Ureter (tissue), 1 donor: ENCODE measurements at places on chromosomes 5 and 9. TPM values are rescaled to one million over a fixed set of nuclear protein-coding genes. Genes with fewer than 3 reads are reported as not detected.

SLC1A1 gene
- total RNA-seq, result 5.0 TPM

PDZD2 gene
- 7.8 TPM for total RNA-seq

DNA sequence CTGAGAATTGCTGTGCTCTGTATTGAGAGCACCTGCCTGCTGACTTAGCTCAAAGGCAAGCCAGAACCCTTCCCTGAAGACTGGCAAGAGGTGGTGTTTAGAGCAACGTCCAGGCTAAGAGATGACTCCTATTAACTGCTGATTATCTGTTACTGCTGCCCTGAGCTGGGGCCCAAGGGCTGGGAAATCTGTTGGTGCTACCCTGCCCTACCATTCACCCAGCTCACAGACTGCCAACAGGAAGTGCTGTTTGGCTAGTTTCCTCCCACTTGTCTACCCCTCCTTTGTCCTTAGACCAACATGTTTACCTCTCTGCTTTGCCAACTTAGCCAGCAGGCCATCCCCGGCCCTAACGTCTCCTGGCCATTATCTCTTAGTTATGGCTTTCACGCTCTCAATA lies 6.9 kb downstream of the RAB24 start:
- DNase-seq, result no peak

DNA sequence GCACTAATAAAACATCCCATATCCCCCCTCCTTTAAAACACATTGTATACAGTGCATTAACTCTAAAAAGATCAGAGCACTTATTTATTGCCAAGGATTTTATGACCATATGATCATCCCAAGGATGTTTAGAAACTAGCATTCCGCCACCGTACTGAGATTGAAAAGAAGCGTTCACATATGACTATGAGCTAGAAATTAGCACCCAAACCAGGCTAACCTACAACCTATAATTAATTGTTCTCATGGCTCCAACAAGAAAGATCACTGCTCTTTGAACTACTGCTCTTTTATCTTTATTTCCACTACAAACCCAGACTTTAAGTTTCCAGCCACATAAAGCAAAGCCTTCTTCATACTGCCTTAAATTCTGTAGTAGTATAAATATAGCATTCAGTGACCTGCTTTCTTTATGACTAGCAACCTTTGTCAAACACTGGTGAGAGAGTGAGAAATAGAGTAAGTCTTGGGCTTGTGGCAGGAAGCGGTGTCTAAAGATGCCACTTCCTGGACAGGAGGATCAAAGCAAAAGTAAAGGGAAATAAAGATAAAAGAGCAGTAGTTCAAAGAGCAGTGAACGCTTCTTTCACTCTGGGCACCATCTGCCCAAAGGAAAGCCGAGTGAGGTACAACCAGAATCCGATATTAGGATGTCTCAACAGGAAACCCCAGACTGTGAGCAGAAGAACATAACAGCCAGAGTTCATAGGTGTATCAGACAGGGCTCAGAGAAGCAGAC lies 151.1 kb upstream of the ERCC6L2 start:
- DNase-seq, result no peak

DNA sequence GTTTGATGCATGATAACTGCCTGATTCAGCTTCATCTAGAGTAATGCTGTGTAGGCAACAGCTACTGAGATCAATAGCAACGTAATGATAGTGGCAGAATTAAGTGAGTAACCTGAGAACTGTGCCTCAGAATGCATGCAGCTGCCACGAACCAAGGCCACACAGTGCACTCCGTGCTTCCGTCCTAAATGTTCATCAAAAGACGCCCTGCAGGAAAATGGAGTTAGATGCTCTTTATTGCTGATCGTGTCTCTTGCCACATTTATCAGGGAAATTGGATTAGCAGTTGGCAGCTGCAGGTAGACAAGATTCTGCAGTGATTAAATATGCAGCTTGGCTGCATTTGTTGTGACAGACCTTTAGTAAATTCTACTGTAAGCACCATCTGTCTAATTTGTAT lies 107.7 kb upstream of the TLX3 start:
- no peak for DNase-seq

- DNase-seq, result no peak
These were observed 64.4 kb downstream of the SNX18 start for GRCh38 chr5:54581831-54582548.

GRCh38 chr9:112119225-112120029 lies 55.7 kb downstream of the SUSD1 start:
- DNase-seq, result peak; percentile 61

DNA sequence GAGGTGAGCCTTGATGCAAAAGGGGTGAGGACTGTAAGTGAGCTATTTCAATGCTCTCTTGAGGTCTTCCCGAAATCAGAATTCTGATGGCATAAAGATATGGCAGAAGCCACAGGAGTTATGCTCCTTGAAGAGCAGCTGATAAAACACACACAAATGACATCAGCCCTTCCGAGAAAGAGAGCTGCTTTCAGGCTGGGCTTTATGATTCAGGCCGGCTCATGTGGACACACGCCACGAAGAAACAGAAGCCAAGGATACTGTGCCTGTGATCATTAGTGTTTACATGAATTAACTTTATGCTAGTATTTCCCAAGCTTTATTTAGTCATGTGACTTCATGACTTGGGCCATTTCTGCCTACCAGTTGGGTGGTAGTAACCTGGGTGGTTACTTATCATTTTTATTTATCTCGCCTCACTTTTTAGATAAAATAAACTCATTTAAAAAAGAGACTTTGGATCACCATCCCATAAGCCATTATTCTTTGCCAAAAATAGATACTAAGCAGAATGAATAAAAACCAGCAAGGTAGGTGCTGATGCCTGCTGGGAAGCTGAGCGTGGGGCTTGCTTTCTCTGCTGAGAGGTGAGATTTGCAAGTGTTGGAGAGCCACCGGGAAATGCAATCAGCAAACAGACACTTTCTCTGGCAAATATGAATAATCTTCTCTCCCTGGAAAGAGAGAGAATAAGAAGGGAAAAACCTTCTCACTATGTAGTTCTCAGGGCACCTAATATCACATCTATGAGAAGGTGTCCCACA lies 73.0 kb upstream of the SLC25A51 start:
- peak; percentile 70 for DNase-seq

DNA sequence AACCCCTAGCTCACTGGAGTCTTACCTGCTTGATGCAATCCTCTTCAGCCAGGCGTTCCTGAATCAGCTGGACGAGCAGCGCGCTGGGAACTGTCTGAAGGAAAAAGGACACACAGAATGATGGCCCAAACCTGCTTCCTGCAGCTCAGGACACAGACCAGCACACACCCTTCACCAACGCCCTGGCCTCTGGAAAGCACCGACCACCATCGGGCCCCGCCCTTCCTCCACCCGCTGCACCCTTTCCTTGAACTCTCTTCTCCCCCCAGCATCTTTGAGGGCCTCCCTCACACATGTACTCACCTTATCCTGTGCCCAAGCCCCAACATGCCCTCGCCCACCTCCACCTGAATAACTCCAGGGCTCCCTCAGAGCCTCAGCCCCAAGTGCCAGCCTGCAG lies 23.3 kb downstream of the AK8 start:
- DNase-seq, result no peak

DNA sequence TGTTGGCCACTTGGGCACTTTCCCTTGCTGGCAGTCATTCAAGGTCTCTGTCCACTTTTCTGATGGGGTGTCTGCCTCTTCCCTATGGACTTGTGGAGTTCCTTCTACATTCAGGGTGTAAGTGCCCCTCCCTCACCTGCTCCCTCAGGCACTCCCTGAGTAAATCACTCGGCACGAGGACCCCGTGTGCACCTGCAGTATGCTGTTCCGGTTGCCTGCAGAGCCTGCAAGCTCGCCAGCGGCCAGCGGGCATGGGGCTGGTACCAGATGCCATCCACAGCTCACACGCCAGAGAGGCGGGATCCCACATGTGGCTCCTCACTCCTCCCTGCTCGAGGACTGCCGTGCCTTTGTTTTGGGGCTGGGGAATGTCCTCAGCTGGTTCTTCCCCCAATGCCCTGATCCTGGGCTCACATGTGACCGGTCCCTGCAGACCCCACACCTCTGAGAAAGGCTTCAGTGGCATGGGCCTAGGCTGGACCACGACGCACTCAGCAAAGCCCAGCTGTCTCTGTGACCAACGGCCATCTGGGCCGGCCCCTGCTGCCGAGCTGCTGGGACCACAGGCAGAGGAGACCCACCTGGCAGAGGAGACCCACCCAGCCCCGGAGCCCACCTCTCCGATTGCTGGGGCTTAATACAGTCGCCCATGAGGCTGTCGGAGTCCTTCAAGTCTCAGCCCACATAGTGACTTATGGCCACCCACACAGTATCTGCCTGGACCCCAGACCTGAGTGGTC lies 46.1 kb upstream of the CLPTM1L start:
- no peak for DNase-seq

DNA sequence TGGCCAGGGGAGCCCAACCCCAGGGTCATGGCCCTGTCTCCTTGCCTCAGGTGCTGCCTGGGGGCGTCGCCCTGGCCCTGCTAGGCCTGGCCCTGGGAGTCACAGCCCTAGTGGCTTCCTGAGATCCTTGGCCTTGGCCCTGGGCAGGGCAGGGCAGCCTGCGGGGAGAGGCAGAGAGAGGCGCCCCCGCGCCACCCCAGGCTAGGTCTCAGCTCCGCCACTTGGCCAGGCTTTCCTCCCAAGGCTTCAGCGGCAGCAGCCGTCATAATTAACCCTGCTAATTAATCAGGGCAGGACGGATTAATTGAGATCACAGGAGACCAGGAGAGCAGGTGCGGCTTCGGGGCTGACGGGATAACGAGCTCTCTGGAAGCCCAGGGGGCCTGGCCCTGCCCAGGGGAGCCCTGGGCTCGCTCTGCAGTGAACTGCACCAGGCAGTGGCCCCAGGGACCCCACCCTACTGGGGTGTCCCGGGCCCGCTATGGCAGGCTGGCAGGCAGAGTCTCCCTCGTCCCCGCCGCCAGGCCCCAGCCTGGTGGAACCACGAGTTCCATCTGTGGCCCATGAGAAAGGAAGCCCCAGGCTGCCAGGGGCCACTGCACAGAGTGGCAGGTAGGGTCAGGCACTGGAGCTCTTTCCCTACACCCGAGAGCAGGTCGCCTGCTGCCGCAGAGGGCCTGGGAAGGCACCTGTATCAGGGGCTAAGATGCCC lies 269.6 kb downstream of the PBX3 start:
- DNase-seq, result no peak

DNA sequence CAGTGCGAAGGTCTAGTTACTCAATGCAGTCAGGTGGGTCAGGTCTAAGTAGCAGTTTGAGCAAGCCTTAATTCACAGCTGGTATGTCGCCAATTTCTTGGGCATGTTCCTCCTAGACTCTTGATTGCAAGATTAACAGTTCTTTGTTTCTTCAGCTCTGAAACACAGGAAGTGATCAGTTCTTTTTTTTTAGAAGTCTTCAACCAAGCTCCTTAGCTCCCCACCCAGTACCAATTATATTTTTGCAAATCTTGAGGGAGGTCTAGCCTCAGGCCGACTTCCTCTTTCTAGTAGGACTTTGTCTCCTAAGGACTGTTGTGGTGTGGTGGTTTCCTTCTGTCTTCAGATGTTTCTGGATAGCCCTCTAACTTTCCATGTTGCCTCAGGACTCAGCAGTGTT lies 2054.2 kb downstream of the MAT2B start:
- DNase-seq, result no peak

DNA sequence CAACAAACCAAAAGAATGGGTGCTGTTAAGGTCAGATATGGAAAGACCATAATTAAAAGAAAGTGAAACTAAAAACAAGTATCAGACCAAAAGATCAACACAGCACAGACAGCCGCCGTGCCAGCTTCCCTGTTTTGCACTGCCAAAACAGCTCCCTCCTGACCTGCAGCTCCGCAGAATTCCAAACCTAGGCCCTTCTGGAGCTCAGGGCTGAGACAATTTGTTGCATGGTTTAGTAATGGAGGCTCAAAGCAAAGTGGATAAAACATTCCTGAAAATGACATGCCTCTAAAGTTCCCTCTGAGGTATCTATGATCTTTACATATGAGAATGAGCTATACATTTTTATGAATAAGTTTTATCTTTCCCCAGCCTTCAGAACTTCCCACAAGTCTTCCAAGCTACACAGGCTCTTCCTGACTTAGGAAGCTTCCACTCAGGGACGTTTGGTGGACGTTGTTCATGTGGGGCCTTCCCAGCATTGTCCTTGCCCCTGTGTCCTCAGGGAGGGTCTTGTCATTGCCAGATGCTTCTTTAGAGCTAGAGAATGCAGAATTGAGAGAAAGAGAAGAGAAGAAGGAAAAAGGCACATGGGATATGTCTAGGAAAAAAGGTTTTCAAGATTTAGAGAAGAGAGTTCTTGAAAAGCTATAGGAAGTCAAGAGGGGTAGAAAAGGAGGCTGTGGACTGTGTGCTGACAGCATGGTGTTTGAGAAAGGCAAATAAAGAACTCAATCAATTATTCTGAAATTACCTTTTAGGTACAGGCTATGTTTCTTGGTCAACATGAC lies 28.4 kb upstream of the SSBP2 start:
- DNase-seq, result peak; percentile 69

GRCh38 chr5:133741818-133742355 lies 129.5 kb upstream of the FSTL4 start:
- DNase-seq, result no peak

DNA sequence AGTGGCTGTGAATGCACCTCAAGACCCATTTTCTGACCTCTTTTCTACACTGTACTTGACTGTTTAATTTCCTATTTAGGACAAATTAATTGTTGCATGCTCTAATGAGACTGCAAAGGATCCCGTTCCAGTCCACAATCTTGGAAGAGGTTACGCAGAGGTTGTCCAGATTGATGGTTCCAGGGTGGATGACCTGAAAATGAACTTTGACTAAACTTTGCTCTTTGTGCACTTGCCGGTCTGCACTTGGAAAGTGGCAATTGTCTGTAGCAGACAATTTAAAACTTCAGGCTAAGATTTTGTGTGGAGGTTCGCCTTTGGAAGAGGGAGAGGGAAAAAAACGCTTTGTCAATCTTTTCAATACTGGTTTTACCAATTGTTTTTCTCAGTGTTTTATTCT lies 267.8 kb downstream of the TMEM161B start:
- no peak for DNase-seq

GRCh38 chr5:68424799-68425537 lies 209.4 kb downstream of the PIK3R1 start:
- no peak for DNase-seq

AFAP1L1 gene
- total RNA-seq, result 8.4 TPM

UGCG gene
- total RNA-seq, result 52.1 TPM

TMEM171 gene
- total RNA-seq, result 2.4 TPM

CCDC192 gene
- 1.2 TPM for total RNA-seq

CD180 gene
- total RNA-seq, result 2.1 TPM

ROR2 gene
- 16.7 TPM for total RNA-seq

- DNase-seq, result no peak
These were observed 617 bp upstream of the FPGS start for GRCh38 chr9:127801955-127802575.

DNA sequence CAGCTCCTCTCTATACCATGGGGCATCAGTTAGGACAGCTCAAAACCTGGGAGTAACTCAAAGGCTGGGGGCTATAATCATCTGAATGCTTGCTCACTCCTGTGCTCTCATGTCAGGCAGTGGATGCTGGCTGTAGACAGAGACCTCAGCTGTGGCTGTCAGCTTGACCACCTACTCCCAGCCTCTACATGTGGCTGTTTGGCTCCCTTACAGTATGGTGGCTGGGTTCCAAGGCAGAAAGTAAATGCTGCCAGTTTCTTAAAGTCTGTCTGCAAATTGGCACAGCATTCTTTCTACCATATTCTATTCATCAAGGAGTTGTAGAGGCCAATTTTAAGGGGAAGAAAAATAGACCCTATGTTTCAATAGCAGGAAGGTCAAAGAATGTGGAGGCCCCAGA lies 66.9 kb downstream of the TMC1 start:
- DNase-seq, result no peak
